Hematopoietic multipotent progenitor cell treated with erythropoietin and hydrocortisone succinate and interleukin-3 and kit ligand, for 8 days (in vitro differentiated cells): ENCODE measurements at places on chromosomes 13 and 19.

DNA sequence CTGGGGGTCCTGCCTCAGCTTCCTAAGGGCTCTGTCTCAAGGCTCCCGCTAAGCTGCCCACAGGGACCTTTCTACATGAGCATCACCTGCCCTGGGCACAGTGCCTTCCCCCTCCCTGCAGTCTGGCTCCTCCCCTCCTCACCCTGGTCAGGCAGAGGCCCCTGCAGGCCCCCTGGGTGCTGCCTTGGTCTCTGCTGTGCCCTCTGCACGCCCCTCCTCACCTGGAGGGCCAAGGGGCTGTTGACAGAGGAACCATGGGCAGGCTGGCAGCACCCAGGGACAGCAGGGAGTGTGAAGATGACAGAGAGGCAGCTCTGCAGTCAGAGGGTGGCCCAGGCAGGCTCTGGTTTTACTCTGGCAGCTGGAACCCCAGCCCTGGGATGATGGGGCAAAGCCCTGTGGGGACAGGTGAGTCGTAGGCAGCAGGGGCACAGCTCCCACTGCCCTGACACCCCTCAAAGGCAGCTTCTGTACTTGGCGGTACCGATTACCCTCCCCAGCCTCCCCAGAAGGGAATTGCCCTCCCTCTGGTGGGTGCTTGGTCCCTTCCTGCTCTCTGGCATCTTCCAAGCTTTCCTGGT lies 43.1 kb downstream of the SUGP2 start:
- DNase-seq, result no peak

- DNase-seq, result no peak
These were observed 699 bp downstream of the PTOV1 start for GRCh38 chr19:49851456-49852259.

- DNase-seq, result no peak
These were observed 33.0 kb upstream of the SEMA6B start for GRCh38 chr19:4592445-4592844.

DNA sequence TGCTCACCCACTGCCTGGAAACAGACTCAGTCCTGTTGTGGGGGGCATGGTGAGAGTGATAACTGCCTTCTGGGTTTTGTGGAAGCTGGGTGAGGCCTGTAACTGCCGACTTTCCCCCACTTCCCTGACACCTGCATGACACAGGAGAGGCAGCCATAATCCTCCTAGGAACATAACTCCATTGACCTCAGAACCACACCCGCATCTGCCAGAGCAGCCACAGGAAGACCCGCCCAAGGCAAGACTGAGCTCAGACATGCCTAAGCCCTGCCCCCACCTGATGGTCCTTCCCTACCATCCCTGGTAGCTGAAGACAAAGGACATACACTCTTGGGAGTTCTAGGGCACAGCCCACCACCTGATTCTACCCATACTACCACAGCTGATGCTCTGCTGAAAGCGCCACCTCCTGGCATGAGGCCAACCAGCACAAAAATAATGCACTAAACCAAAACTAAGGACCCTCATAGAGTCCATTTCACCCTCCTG lies 326.7 kb downstream of the RBM26 start:
- no peak for DNase-seq

GRCh38 chr13:105990256-105990958 lies 545.1 kb downstream of the EFNB2 start:
- DNase-seq, result no peak

GRCh38 chr19:49889687-49890348 lies 6.9 kb downstream of the IL4I1 start:
- peak; percentile 85 for DNase-seq

GRCh38 chr19:29871143-29871542 lies 59.4 kb downstream of the CCNE1 start:
- DNase-seq, result no peak

- no peak for DNase-seq
These were observed 5.8 kb downstream of the PLPPR3 start for GRCh38 chr19:815775-816499.

DNA sequence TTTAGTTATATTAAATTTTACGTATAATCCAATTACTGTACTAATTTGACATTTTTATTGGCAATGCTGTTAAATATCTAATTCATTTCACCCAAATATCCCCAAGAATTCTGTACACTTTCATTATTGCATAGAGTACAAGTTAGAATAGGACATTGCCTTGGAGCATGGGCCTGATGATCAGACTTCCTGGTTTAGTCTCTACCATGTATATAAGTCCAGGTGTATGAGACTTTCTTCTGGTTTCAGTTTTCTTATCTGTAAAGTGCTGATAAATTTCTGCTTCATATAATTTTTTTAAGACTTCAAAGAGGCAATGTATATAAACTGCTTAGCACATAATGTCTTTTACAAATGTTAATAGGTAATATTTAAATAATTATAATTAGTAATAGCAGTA lies 179.4 kb downstream of the KLF12 start:
- DNase-seq, result no peak

DNA sequence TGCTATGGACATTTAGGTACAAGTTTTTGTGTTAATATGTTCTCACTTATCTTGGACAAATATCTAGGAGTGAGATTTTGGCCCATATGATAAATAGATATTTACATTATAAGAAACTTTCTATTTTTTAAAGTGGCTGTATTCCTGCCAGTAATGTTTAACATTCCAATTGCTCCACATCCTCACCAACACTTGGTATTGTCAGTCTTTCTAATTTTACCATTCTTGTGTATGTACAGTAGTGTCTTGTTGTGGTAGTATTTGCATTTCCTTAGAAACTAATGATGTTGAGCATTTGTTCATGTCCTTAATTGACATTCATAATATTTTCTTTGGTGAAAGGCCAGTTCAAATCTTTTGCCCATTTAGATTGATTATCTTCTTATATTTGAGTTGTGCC lies 171.4 kb upstream of the TSHZ3 start:
- DNase-seq, result no peak

DNA sequence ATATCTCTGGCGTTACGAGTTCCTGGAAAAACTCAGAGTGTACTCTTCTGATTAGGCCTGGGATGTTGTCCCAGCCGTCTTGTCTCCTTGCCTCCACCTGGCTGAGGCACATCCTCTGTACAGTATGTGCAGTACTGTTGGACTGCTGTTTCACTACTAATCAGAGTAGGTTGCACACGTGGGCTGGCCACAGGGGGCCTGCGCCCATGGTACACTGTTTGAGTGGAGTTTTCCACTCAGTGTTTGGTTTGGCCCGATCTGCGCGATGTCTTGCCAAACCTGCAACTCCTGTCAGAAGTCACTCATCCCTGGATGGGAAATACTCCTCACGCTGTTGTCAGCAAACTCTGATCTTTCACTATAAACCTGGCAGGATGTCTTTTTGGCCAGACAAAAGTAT lies 189.6 kb upstream of the CSNK1A1L start:
- no peak for DNase-seq

- DNase-seq, result no peak
These were observed 4.6 kb downstream of the S1PR2 start for GRCh38 chr19:10226376-10227025.

- DNase-seq, result no peak
These were observed 97.5 kb upstream of the FBXL3 start for GRCh38 chr13:77124423-77124822.

GRCh38 chr19:4523306-4524110 lies 5.2 kb upstream of the PLIN4 start:
- DNase-seq, result peak; percentile 39

DNA sequence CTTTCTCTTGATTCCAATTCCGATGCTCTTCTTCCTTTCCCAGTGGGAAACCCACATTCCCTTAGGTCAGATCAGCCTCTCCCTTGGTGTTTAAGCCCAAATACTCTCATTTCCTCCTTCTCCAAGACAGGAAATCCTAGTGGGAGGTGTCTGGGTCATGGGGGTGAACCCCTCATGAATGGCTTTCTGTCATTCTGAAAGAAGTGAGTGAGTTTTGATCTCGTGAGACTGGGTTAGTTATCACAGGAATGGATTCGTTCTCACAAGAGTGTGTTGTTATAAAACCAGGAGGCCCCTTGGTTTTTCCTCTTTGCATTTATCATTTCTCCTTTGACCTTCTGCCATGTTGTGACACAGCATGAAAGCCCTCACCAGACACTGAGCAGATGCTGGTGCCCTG lies 76.2 kb upstream of the MTIF3 start:
- no peak for DNase-seq

- DNase-seq, result no peak
These were observed 47.3 kb downstream of the COL4A1 start for GRCh38 chr13:110259651-110260050.

- DNase-seq, result peak; percentile 75
These were observed 17.3 kb downstream of the PLD3 start for GRCh38 chr19:40365613-40366401.
